ENCODE measurements at places on chromosomes 11 and 22.

DNA sequence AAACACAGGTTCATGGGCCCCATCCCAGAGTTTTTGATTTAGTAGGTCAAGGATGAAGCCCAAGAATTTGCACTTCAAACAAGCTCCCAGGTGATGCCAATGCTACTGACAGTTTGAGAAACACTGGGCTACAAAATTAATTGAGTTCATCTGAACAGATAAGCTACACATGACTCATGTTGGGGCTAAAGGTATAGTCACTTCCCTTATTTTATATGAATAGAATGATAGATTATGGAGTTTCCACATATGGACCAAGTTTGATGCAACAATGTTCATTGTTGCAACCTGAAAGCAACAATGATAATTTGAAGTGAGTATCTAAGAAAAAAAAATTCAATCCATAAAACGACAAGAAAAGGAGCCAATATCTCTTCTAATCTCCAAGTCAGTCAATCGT is 54.9 kb downstream of the SOX6 start:
- DNase-seq, result no peak

- DNase-seq, result no peak
Measured at GRCh38 chr11:103085758-103086365, 6.1 kb downstream of the DCUN1D5 start.

DNA sequence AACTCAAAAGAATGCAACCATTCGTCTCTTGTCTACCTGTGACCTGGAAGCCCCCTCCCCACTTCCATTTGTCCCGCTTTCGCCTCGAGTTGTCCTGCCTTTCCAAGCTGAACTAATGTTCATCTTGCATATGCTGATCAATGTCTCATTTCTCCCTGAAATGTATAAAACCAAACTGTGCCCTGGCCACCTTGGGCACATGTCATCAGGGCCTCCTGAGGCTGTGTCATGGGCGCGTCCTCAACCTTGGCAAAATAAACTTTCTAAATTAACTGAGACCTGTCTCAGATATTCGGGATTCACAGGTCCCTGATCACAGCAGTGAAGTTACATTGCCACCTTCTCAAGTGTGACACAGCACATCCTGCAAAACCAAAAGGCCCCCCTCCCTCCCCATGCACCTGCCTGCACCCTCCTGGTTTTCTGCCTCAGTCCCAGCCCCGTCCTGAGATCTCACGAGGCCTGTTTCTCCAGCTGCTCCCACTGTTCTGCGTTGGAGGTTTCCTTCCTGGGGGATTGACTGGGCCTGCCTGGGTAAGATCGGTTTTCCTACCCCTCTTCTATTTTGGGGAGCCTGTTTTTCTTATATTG is 1328.7 kb downstream of the TBC1D22A start:
- no peak for DNase-seq

DNA sequence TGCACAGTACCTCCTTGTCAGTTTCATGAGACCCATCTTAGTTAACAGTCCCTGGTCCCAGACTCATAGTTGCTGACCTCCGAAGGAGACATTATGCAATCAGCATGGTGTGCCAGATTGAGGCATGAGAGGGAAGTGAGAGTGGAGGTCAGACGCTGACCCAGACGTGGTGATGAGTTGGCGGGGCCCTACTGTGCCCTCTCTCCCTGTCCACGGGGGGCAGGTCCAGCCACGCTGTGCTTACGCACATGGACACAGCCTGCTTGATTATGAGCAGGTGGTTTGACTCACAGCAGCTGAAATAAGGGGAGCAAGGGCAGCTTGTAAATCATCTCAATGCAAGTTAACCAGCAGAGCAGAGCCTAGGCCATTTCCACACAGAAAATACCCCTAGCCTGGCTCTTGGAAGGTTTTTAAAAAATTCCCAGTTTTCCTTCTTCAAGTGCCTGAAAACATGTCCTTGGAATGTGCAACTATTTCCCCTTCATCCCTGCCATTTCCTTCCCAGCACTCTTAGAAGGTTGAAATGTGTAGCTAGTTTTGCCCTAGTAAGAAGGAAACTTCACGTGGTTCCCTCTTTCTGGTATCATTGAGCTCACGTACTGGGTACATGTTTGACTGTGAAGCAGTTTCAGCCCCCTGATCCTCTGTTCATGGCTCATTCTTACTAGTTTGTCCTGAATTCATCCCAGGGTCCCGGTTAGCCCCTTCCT is 122.6 kb upstream of the SORL1-AS1 start:
- no peak for DNase-seq

DNA sequence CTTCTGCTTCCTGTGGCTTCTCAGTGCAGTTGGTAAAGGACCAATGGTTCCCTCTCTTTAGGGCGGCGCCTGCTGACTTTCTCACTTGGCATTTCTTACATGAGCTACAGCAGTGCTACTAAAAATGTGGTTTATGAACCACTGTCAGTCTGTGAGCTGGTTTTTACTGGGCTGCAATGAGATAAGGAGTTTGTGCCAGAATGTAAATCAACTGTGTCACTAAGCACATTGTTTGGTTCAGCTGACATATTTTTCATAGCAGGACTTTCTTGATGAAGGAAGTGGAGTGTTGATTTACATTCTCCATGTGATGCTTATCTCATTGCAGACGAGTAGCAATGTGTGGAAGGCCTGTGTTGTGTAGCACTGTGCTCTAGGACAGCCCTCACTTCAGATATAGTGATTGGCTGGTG is 463.3 kb downstream of the SOX6 start:
- DNase-seq, result no peak

DNA sequence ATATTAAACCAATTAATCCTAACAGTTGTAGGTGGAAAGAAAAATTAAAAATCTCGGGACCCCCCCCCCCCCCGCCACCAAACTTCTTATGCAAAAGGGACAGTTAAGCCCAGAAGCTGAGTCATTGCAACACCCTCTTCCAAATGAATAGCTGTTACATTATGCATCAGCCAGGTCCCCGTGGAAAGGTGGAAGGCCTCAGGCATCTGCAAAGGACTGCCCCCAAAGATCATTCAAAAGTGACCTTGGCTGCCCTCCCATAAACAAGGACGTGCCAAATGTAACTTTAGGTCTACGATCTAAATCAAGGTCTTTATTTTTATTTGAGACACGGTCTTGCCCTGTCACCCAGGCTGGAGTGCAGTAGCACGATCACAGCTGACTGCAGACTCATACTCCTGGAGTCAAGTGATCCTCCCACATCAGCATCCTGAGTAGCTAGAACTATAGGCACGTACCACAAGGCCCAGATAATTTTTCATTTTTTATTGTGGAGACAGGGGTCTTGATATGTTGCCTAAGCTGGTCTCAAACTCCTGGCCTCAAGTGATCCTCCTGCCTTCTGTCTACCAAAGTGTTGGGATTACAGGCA is 22.8 kb downstream of the SYN3 start:
- DNase-seq, result no peak

DNA sequence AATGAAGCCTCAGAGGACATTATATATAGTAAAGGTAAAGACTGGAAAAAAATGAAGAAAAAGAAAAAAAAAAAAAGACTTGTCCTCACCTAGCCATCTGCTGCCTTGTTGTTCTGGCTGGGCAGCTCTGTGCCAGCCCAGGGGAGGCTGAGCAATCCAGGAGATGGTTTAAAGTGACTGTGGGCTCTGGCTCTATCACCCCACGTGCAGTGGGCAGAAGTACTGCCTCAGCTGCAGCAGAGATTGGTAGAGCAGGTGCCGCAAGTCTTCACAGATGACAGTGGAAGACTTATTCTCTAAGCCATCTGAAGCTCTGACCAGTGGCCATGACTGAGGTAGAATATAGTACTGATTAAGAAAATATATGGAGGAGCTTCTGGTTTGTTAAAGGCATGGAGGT is 62.2 kb downstream of the SGSM3 start:
- no peak for DNase-seq

DNA sequence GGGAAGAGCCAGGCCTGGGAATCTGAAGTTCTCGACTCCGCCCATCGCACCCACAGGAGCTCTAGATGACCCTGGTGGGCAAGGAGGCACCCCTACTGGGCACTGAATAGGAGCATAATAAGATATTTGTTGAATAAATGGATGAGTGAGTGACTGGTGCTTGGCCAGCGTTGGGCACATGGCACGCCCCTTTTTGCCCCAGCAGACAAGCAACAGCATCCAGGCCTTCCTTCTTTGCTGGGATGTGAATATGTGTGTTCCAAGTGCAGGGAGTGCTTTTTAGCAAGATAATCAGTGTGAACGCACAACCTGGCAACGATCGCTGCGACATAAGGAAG is 443 bp upstream of the CELF1 start:
- DNase-seq, result no peak

GRCh38 chr11:62433904-62434276 is 15.1 kb downstream of the SCGB1A1 start:
- DNase-seq, result no peak

DNA sequence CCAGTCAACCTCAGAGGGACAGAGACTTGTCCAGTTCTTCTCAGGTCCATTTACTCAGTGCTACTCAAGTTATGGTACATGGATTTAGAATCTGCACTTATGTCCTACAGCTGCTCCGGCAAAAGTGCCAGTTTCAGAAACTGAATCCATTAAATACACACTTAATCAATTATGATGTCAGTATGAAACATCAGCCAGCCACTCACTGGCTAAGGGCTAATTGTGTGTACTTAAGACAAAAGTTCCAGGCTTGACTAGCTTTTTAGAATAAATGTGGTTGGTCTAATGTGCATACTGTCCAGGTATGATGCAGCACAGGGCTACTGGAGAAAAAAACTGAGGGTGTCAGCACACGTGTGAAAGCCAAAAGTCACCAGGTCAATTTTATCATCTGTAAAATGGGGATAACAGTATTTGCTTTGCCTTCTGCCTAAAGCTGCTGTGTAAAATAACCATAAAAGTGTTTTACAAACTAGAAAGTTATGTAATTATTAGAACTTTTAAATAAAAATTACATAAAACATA is 55.4 kb upstream of the CYP2D6 start:
- no peak for DNase-seq

Data from stimulated activated CD8-positive, alpha-beta memory T cell treated with anti-CD3 and anti-CD28 coated beads, Interleukin-4, amount 100 ng/mL, for 4 hours (primary cell).